ENCODE measurements at places on chromosomes 6 and 20.

DNA sequence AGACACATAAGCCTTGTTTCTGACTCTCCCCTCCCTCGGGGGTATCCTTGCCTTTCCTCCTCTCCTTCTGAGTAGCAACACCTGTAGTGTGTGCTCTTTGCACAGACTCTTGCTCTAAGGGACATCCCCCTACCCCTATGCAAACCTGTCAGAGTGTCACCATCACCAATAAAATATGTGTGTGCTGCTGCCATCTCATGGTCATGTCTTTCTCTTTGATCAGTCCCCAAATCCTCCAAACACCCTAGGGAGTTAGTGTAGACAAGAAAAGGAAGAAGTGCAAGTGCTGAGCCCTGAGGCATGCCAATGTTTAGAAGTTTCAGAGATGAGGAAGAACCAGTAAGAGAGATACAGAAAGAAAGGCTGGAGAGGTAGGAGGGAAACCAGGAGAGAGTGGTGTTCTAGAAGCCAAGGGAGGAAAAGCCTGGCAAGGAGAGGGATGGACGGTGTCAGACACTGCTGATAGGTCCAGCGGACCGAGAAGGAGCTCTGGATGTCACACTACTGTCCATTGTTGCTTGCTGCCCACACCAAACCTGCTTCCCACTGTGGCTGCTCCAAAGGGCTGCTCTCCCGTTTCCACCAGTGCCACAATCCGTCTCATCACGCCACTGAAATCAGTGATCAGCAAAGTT lies 16.4 kb downstream of the TRMT6 start:
- no peak for DNase-seq

DNA sequence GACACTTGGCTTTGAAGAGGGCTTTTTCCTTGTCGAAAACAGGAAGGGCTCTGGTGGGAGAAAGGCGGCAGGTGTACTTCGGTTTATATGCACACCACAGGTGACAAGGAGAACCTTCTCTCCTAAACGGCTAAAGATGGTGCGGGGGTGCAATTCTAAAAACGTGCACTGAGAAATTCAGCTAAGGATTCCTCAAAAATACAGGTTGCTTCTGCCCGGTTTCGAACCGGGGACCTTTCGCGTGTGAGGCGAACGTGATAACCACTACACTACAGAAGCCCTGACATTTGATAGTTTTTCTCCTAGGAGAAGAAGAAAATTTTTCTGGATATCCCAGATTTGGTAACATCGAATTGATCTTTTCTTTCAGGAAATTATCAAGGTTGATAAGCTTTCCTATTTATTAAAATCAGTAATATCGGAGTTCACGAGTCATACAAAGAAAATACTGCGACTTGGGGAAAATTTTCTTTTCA lies 32.0 kb downstream of the POM121L2 start:
- peak; percentile 63 for DNase-seq

DNA sequence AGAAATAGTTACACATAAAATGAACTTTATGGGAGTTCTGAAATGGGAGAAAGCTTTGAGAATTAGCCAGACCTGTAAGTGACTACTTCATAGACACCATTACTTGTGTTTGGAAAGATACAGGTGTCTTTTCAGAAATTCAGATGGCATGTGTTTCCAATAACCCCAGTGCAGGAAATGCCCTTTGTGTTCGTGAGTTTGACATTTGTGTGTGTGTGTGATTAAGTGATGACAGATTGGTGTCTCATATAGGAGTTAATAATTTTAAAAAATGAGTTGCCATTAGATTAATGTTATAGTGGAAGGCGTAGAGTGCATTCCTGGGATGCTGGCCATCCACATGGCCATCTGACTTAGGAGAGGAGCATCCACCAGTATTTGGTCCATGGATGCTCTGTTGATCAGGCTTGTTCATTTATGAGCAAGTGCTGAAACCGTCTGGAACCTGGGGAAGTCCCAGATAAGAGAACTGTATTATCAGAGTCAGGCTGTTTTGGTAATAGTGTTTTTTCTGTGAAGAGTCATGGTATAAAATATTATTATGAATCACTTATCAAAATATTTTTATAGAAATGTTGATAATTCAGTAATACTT lies 3.1 kb downstream of the STK4 start:
- no peak for DNase-seq

DNA sequence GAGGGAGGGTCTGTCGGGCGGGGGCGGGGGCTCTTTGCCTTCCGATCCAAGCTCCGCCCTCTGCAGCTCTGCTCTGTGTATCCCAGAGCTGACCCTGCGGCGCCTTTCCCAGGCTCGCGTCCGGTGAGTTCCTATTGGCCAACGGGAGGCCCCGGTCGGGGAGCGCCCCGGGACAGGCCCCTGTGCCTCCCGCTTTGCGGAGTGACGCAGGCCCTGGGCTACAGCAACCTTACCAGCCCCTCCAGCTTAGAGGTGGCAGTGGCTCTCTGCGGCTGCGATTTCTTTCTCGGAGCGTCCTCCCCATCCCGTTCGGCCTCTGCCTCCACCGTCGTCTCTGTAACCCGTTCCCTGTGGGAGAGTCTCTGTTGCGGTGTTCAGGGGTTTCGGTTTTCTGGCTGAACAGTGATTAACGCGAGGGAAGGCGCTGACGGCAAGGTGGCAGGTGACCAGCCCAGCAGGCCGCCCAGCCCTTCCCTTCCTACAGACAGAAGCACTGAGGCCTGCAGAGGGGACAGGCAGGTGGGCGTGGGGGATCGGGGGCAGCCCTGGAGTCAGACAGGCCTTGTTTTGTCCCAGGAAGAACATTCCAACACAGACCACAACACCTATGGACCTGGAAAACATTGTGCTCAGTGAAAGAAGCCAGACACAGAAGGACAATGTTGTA lies 18.1 kb upstream of the CEBPB start:
- DNase-seq = peak; percentile 70

GRCh38 chr6:89386917-89387491 lies 25.1 kb downstream of the RRAGD start:
- DNase-seq = no peak

DNA sequence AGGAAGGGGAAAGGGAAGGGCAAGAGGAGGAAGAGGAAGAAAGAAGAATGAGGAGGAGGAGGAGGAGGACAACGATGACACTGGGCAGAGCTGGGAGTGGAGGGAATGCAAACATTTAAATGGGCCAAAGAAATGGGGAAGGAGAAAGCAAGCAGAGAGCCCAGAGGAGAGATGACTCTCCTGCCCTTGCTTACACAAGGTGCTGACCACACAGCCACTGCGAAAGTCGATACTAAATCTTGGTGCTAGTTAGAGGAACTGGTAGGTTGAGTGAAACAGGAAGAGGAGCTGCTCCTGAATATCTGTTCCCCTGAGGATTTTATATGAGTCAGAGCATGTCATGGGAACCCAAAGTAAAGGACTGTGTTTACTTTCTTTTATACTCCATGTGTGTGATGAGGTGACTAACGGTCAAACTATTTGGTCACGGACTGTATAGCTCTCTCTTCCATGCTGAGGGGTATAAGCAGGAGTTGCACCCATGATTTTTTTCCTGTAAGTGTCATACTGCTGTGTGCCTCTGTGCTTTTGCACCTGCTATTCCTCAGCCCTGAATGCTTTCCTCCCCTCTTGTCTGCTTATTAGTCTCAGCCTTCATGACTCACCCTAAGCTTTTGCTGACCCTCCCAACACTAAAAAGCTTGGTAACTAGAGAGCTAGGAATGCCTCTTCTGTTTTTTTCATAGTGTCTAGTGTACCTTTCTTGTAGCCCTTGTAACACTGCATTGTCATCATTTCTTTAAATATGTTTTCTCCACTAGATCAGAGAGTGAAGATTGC lies 9.5 kb upstream of the PAQR8 start:
- peak; percentile 98 for DNase-seq

GRCh38 chr6:13902922-13903321 lies 21.8 kb upstream of the RNF182 start:
- DNase-seq = no peak

- no peak for DNase-seq
Measured at GRCh38 chr20:36298061-36298460, 8.1 kb upstream of the DLGAP4 start.

- DNase-seq = peak; percentile 95
Measured at GRCh38 chr6:80767808-80768207, 661.3 kb downstream of the BCKDHB start.

GRCh38 chr20:36471885-36472636 lies 69.3 kb upstream of the MYL9 start:
- no peak for DNase-seq

DNA sequence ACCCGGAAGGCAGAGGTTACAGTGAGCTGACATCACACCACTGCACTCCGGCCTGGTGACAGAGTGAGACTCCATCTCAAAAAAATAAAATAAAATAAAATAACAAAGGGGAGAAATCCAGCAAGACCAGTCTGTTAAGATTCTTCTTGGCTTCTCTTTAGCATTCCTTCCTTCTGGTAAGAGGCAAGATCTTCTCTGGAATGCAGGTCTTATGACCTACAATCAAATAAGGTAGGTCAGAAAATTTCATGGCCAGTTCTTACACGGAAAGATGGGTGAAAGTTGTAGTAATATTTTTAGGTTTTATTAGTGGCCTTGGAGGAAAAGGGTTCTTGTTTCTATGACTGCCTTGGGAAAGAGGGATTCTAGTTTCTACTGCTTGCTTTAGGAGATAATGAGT lies 180.9 kb downstream of the FUT9 start:
- DNase-seq = no peak

GRCh38 chr20:48827855-48828733 lies at the start of gene PREX1:
Gene PREX1 (minus strand): TSS chr20:48827999. CDS start chr20:48827860, 139 bp downstream.
- peak; percentile 86 for DNase-seq

GRCh38 chr6:146595972-146596731 lies 2.6 kb upstream of the ADGB start:
- no peak for DNase-seq

GRCh38 chr6:145561095-145562072 lies 173.9 kb downstream of the EPM2A start:
- DNase-seq = no peak

DNA sequence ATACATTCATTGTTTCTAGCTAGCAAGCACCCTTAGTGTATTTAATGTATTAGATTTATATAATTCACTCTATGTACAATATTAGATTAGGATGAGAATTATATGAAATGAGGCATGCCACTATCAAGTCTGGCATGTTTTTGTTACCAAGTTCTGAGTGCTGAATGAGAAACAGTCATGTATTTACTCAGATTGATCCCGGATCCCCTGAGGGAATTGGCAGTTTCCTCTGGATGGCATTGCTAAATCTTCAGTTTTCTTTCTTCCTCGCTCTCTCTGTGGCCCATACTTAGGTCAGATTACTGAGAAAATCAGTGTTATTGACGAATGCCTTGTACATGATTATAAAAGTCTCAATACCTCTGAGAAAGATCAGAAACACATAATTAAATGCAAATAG lies 66.6 kb downstream of the CDKAL1 start:
- DNase-seq = no peak

- no peak for DNase-seq
Measured at GRCh38 chr6:29980511-29980910, 38.2 kb downstream of the HLA-A start.

- DNase-seq = no peak
Measured at GRCh38 chr6:157312757-157313156, 10.6 kb downstream of the TMEM242 start.

DNA sequence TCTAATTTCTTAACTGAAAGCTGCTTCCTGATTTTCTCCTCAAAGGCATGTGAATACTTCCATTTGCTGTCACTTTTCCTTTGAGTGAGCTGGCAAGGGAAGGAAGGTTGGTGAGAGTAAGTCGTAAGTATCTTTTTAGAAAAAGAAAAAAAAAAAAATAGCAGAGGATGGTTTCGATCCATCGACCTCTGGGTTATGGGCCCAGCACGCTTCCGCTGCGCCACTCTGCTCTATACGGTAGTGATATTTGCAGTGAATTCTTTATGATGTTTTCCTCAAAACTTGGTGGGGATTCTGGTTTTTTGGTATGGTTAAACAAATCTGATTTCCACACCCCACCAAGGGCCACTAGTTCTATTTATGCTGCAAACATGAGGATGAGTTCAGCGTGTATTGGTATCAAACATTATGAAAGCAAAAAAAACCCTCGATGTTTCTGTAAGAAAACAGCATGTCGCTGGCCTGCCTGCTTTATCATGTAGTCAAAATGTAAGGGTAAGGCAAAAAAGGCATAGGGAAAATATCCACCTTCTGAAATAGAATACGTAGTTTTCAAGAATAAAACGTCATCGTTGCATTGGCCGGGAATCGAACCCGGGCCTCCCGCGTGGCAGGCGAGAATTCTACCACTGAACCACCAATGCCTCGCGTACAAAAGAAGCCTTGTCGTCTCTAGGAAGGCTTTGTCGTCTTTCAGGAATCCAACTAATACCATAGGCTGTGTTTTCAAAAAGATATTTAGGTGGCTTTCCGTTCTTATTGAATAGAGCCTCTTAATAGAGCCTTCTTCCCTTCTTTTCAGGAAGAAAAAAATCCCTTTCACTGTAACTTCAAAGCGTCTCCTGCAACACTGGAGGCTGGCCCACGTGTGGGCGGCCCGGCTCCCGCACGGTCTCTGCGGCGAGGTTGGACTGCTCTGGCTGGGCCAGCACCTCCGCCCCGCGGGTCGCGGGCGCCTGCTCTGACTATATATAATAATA lies 9.6 kb downstream of the OR2B2 start:
- DNase-seq = peak; percentile 79

DNA sequence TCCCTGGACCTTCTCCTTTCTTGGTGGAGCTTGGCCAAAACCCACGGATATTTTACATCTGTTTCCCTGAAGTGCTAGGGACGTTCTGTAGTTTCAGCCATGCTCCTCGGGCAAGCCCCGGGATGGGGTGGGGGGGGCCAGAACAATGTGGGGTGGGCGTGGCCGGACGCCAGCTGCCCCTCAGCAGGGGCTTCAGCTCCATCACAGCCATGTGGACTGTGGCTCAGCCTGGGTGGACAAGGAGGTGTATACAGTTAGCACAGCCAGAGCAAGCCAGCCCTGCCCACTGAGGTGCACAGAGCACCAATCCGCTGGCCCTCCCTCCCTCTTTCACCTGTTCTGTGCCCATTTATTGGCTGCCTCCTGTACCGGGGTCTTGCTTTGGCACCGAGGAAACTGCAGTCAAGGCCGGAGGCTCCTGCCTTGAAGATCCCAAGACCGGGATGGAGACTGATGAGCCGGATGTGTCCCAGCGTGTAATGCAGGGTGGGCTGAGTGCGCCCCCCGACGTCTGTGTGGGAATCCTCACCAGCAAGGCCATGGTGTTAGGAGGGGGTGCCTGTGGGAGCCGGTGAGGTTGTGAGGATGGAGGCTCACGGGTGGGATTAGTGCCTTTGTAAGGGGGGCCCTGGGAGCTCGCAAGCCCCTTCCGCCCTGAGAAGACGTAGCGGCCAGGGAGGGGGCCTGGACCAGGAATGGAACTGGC lies 28.0 kb downstream of the FRMD1 start:
- DNase-seq = peak; percentile 49

DNA sequence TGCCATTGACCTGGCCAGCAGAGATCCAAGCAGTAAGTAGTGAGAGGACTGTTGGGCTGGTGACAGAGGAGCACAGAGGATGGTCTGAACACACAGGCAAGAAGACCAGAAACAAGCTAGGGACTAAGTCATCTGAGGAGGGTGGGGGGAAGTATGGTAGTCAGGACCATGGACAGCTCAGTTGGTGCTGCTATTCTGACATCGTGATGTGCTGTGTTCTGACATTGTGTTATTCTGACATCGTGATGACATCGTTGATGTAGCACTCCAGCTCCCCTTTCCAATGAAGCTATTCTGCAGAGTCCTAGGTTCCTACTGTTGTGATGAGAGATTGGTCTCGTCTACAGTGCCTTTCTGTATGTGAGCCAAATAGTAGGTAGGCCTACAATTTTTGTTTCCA lies 28.7 kb downstream of the CFAP206 start:
- peak; percentile 66 for DNase-seq
